Endodermal cell (in vitro differentiated cells): ENCODE measurements at places on chromosomes 7 and 10. TPM values are rescaled to one million over a fixed set of nuclear protein-coding genes. Genes with fewer than 3 reads are reported as not detected.
A peak's percentile ranks its signal among the peaks of the same experiment; 100 is the strongest.

- no peak for DNase-seq
These were observed 100.9 kb downstream of the FAS start for GRCh38 chr10:89091496-89091895.

GRCh38 chr10:28778524-28778923, 101.2 kb downstream of the BAMBI start:
- no peak for DNase-seq

GRCh38 chr10:29472301-29473086, 162.3 kb downstream of the SVIL start:
- DNase-seq, result no peak

GRCh38 chr10:7529638-7530037, 118.8 kb upstream of the SFMBT2 start:
- peak; percentile 83 for DNase-seq

DNA sequence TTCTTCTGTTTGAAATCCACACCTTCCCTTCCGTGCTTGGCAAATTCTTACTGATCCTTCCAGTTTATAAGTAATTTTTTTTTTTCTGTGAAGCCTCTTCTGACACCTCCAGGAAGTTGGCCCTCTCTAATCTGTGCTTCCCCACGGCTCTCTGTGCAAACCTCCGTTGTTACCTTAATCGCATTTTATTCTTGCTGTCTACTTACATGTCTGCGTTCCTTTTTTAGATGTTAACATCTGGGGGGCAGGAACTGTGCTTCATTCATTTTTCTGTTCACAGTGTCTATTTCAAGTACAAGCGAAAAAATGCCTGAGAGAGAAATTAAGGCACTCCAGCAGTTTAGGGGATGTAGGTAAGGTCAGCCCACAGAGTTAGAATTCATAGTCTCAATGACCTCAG, 8.4 kb upstream of the CAMK1D start:
- no peak for DNase-seq

GRCh38 chr7:30646154-30646553, 36.1 kb downstream of the CRHR2 start:
- DNase-seq, result no peak

GRCh38 chr10:74875966-74876365, 49.6 kb downstream of the KAT6B start:
- DNase-seq, result no peak

- DNase-seq, result no peak
These were observed 86.2 kb downstream of the PLXDC2 start for GRCh38 chr10:19902456-19902855.

- no peak for DNase-seq
These were observed 44.5 kb downstream of the PSMC2 start for GRCh38 chr7:103391976-103392375.

DNA sequence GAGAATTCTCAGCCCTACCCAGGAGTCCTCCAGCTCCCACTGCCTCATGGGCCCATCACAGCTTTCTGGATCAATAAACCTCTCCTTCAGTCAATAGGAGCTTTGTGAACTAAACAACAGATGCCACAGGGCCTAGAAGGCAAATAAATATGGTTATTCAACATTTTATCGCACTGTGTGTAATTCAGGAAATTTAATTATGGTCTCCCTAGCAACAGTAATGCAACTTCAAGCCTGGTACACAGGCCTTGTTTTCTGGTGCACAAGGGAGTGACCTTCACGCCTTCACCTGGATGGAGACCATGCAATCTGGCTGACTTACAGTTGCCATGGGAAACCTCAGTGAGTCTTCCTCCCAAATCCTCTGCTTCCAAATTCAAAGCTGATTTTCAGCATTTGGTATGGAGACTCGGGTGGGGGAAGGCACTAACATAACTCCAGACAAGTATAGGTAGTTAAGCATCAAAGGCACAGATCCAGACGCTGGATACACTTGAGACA, 441.0 kb upstream of the NPVF start:
- no peak for DNase-seq

DNA sequence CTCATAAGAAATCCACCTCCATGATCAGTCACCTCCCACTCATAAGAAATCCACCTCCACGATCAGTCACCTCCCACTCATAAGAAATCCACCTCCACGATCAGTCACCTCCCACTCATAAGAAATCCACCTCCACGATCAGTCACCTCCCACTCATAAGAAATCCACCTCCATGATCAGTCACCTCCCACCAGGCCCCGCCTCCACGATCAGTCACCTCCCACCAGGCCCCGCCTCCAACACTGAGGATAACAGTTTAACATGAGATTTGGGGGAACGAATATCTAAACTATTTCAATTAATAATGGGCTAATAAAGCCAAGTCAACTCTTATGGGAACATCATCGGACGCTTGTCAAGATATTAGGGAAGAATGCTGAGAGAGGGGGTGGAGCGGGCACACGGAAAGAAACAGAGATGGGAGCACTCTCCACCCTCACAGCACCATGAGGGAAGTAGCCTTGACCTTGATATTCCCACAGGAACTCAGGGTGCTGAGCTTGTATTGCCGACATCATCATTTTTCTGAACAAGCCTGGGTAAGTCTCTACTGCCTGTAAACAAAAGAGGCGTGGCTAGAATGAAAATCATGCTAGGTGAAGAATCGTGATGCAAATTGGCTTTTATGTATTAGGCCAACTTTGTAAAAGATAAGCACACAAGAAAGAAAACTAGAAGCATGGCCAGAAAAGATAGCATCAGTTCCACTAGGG, 303.5 kb upstream of the KLF6 start:
- DNase-seq, result no peak

- DNase-seq, result peak; percentile 35
These were observed 162.3 kb downstream of the SKIDA1 start for GRCh38 chr10:21363092-21363730.

DNA sequence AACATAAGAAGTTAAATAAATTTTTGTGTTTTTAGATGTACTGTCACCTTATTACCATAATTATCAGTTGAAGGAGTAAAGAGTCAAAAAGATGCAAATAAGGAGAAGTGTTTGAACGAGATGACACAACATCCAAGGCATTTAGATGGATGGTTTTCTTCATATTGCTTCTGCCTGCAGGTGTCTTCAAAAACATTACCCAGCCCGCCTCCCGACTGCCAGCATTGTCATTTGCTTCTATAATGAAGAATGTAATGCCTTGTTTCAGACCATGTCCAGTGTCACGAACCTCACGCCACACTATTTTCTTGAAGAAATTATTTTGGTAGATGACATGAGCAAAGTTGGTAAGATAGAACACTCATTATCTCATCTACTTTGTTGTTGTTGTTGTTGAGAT, 26.6 kb downstream of the GALNTL5 start:
- DNase-seq, result no peak

GRCh38 chr7:117134889-117135552, 181.7 kb downstream of the ST7 start:
- no peak for DNase-seq

DNA sequence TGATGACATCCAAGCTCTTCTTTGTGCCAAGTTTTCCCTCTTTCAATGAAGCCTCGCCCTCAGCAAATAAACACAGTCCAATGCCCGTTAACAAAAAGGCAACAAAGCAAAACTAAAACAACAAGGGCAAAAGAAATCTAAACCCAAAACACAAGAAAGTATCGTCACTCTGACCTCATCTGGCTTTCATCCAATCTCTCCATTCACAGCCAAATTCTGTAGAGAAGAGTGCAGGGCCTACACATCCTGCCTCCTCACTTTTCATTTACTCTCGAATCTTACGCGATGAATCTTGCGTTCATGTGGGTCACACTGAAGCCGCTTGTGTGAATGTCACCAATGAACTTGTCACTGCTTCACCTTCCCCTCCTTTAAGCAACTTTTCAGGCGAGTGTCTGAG, 15.9 kb upstream of the AKR1E2 start:
- no peak for DNase-seq

DNA sequence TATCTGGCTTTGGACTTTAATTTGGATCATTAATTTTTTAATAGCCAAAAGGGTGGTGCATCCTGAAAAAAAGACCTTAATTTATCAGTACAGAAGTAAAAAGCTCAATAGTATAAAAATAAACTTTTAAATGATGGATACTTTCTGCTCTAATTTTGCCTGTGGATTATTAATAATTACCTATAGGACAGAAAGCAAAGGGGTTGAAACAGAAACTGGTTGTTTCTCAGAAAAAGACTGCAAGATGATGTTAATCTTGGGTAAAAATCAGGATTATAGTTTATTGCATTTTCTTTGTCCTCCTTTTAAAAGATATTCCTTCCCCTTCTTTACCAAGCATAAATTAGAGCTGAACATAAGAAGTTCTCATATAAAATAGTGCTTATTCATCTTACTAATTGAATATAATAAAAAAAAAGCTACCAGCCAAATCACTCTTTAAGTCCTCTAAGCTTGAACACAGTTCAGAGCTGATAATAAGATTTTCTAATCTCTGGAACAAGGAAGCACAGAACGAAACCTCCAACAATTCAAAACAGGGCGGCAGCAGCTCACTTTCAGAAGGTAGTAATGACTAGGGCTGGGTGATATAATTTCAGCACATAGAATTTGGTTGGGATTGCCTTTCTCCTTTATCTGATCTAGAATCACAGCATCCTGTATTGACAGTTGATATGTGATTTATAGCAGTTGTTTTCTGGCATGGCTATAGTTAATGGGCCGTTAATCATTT, 8.1 kb upstream of the GPR85 start:
- DNase-seq, result no peak

GRCh38 chr7:100585511-100586265, at the start of gene LRCH4:
TSS of gene LRCH4 (minus strand) at chr7:100586129. CDS start at chr7:100586100, 29 bp downstream.
- peak; percentile 89 for DNase-seq

- no peak for DNase-seq
These were observed 38.2 kb downstream of the MYL10 start for GRCh38 chr7:101590663-101591435.

DNA sequence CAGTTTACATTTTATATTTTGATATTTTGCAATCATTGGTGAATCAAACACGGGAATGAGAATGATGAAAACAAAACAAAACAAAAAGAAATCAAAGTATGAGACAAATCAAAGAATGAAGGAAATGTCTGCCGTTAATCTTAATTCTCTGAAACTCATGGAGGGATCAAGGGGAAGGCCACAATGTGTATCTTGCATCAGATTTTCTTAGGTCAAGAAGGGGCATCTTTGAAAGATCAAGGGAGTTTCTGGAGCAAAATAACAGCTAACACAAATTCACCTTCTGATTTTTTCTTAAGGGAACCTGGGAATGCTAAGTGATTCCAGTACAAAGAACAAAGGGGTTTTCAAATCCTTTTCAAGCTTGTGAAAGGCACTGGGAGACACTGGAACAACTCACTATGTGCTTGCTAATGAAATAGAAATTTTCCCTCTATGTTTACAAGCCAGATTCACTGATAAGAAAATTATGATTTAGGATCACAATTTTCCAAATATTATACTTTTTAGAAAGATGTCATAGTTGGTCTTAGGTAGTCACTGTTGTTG, 322.3 kb upstream of the AOAH start:
- DNase-seq, result no peak

- no peak for DNase-seq
These were observed 52.2 kb upstream of the STEAP4 start for GRCh38 chr7:88358881-88359280.

DNA sequence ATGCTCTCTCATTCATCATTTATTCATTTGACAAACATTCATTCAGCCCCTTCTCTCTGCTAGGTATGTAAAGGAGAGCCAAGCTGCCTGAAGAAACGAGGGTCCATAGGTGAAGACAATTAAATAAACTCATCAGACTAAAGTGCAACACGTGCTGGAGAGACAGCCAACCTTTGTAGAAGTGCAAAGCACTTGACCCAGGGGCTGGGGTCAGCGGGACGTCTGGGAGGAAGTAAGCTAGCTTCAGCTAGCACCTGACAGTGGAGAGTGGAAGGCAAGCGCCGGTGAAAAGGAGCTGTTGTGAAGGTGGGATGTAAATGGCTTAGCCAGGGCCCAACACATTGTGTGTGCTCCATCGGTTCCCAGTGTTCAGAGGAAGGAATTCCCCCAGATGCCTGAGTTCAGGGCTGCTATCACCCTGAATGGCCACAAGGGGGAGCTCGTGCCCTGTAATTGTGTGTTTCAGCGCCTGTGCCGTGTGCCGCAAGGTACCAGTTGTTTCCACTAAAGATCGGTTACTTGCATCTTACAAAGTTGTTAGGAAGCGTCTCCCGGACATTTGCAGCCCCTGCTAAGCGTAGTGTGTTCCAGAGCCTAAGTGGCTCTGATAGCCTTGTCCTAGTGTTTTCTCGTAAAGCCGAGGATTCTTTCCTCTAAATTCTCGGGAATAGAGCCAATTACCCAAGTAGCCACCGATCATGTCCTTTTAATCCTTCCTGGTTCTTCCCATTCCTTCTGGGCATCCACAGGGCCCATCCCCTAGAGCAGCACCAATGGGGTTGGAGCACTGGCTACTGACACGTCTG, 30.6 kb downstream of the TLX1 start:
- peak; percentile 94 for DNase-seq

DNA sequence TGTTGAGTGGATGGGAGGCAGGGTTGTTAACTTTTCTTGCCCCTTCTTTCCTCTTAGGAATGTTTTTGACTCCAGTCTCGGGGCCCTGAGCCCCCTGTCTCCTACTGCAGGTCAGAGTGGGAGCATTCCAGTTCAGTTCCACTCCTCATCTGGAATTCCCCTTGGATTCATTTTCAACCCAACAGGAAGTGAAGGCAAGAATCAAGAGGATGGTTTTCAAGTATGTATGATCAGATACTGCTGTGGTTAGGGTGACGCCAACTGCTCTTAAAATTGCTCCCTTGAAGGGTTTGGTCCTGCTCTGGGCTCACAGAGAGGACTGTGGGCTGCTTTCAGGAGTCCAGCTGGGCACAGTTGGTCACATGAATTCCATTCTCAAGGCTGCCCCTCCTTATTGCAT, 22.0 kb downstream of the VWA2 start:
- no peak for DNase-seq

- peak; percentile 96 for DNase-seq
These were observed 49.9 kb upstream of the STEAP1B start for GRCh38 chr7:22549667-22550513.

DNA sequence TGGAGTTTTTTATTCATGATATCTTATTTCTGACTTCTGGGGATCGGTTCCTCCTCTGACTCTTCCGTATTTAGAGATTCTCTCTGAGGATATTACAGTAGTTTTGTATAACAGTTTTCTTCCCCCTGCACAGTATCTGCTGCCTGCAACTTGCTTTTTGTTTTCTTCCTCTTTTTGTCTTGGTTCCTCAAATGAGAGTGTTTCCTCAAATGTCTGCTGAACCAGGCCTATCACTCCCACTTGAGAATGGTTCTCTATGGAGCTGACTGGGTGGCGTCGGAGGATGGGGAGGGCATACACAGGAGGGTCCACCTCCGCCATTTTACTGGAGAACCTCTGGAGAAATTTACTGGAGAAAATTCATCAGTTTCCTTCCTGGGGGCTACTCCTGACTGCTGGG, 27.7 kb downstream of the ARHGAP22 start:
- no peak for DNase-seq

Gene RGR
- total RNA-seq, result not detected in 2 replicates

Gene FIS1
- 102 to 113 TPM (median 112 TPM) in 3 replicates for total RNA-seq

Gene CALML5
- total RNA-seq, result not detected in 2 replicates

Gene KCNK18
- total RNA-seq, result not detected in 2 replicates

Gene DNAJC12
- total RNA-seq, result not detected in 3 replicates

Gene NOS3
- total RNA-seq, result 2.3 and 2.5 TPM in 2 replicates

Gene ZNF804B
- 0.13 and 0.23 TPM in 2 replicates for total RNA-seq

Gene ANKRD1
- total RNA-seq, result 17.1 and 19.6 TPM in 2 replicates

Gene HOXA10
- total RNA-seq, result not detected in 3 replicates

Gene PSD
- 8.3 to 18.8 TPM (median 11.4 TPM) in 3 replicates for total RNA-seq
